SW 1271 (cell line): ENCODE measurements at places on chromosomes 16 and 17.

GRCh38 chr17:72931163-72931562, 161.3 kb downstream of the SLC39A11 start:
- no peak for DNase-seq

DNA sequence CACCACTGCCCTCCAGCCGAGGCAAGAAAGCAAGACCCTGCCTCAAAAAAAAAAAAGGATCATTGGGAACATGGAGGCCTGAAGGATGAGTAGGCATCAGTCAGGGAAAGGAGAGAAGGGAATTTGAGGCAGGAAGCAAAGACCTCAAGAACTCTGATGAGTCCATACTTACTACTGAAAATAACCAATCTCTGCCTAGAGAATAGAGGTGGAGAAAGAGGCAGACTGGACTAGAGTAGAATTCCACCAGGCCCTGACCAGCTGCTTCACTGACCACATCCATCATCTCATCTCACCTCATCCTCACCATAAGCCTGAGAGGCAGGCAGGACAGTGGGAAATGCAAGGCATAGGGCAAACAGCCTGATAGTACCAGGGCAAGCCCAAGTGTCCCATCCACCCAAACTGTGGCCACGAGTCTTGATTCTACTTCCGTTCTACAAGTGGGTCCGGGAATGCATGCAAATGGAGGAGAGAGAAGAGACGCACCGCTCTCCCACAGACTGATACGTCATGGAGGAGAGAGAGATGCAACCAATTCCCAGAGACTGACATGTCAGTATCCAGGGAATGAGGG, 17.1 kb downstream of the ANKRD11 start:
- DNase-seq, result no peak

DNA sequence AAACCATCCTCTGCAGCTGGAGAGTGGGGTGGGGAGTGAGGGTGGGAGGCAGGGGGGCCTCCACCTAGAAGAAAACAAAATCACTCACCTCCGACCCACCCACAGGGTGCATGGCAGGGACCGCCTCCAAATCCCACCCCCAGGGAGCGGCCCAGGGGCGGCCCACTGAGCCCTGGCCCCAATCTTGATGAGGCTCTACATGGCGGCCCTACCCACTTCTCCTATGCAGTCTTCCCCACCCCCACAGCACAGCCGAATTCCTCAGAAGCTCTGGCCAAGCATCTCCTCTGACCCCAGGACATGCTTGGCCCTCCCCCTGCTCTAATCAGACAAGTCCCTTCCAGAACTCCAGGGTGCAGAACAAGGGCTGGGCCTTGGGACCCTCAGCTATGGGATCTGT, 18.2 kb upstream of the FASN start:
- DNase-seq, result no peak

DNA sequence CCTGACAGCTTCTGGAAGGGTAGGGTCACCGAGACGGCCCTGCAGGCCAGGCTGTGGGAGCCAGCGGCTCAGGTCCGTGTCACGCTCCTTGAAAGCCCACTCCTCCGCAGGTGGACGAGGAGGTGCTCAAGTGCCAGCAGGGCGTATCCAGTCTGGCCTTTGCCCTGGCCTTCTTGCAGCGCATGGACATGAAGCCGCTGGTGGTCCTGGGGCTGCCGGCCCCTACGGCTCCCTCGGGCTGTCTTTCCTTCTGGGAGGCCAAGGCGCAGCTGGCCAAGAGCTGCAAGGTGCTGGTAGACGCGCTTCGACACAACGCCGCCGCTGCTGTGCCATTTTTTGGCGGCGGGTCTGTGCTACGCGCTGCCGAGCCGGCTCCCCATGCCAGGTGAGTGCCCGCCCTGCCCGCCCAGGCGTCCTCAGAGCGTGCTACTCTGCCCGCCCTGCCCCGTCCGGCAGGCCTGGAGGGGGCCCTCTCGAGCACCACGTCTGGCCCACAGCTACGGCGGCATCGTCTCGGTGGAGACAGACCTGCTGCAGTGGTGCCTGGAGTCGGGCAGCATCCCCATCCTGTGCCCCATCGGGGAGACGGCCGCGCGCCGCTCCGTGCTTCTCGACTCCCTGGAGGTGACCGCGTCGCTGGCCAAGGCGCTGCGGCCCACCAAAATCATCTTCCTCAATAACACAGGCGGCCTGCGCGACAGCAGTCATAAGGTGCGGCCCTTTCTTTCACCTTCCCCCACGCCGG, 1.3 kb downstream of the NAGS start:
- no peak for DNase-seq

DNA sequence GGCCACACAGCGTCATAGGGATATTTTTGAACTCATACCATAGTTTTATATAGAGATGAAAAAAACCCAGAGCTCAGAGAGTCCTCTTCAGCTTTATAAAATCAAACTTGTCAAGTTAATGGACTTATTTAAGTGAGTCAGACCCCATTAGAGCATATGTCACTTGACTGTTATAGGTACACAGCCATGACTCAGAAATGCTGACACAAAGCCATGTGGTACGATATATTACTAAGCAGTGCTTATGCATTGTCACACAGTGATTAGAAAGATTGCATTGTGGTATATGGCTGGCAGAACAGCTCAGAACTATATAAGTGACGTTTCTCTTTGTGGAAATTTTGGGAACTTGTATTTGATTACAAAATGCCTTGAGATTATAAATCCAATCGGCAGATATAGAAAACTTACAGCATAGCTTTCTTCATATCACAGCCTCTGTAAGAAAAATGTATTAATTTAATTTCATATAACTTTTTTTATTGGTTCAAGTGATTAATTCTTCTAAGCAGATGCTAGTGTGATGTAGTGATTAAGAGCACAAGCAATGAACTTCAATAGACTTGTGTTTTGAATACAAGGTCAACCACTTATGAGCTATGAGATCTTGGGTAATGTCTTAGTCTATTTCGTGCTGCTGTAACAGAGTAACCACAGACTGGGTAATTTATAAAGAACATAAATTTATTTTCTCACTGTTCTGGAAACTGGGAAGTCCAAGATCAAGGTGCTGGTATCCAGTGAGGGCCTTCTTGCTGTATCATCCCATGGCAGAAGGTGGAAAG, 25.8 kb upstream of the GINS3 start:
- no peak for DNase-seq

- no peak for DNase-seq
Observed at GRCh38 chr17:79007504-79008381, 1.8 kb downstream of the CANT1 start.

GRCh38 chr17:21012736-21013135, 30.1 kb downstream of the USP22 start:
- DNase-seq, result no peak

GRCh38 chr17:27296428-27296979, 2.6 kb downstream of the WSB1 start:
- no peak for DNase-seq

GRCh38 chr17:41959336-41960095, 7.1 kb upstream of the CNP start:
- DNase-seq, result peak; percentile 18

- no peak for DNase-seq
Observed at GRCh38 chr16:63563819-63564505, 1527.7 kb upstream of the CDH8 start.

- no peak for DNase-seq
Observed at GRCh38 chr17:64615028-64615677, 47.0 kb downstream of the SMURF2 start.

GRCh38 chr17:62741290-62741689, 66.8 kb downstream of the MARCHF10 start:
- no peak for DNase-seq

DNA sequence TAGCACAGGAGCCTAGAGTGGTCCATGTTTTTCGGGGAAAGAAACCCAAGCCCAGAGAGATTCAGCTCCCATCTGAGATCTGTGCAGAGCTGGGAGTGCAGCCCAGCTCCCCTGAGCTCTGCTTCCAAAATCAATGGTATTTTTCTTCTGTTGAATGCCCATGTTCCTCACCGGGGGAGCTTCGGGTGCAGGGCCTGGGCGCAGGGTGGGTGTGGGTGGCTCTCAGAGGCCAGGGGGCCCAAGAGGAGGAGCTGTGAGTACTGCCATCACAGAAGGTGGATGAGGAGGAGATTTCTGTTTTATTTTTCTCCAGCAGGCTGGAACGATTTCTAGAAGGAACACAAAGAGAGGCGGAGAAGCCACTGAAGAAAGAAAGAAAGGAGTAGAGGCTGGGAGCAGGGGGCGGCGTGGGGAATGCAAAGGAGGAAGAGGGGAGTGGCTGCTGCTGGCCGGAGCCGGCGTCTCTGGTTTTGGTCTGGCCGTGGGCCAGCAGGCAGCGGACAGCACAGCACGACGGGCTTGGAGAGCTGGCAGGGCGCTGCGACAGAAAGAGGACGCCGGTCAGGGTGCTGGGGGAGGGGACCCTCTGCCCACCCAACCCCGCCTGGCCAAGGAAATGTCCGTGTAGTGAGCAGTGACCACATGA, 76.2 kb upstream of the KSR1 start:
- no peak for DNase-seq

DNA sequence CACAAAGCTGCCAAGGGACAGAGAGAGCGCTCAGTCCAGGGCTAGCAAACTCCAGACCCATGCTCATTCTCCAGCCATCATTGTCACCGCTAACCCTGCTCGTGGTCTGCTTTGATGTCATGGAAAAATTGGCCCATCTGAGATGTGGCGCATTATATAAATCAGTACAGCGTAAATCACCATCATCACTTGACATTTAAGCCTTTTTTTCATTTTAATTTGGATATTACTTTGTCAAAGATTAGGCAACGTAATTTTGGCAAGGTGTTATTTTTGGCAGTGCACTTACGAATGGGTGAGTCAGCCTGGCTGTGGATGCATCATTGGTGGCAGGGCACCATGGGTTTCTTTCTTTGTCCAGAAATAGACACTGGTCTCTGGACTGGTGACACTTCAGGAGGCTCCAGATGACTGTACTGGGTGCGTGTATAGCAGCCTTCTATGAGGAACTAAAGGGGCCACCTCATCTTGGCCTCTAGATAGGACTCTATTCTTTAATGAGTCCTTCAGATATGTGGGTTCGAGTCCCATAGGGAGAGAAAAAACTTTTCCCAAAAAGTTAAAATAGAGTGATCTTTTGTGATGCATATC, 166.3 kb downstream of the MSI2 start:
- DNase-seq, result no peak

DNA sequence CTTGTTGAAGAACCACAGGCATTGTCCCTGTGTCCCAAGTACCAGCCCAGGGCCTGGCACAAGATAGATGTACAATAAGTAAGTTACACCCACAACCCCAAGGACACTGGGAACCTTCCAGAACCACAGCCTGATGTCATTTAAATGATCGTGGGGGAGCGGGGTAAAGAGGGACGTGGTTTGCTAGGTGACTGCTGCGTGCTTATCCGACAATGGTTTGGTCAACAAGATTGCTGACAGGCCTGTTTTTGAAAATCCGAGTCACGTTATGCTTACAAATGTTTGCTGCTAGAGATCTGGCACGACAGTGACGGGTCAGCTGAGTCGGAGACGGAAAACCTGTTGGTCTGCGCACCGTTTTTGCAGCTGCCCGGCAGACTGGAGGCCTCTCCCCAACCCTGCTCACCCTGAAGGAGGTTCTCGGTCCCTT, 22.8 kb downstream of the COTL1 start:
- no peak for DNase-seq

- DNase-seq, result no peak
Observed at GRCh38 chr16:31071861-31072260, 2.2 kb downstream of the ZNF668 start.

DNA sequence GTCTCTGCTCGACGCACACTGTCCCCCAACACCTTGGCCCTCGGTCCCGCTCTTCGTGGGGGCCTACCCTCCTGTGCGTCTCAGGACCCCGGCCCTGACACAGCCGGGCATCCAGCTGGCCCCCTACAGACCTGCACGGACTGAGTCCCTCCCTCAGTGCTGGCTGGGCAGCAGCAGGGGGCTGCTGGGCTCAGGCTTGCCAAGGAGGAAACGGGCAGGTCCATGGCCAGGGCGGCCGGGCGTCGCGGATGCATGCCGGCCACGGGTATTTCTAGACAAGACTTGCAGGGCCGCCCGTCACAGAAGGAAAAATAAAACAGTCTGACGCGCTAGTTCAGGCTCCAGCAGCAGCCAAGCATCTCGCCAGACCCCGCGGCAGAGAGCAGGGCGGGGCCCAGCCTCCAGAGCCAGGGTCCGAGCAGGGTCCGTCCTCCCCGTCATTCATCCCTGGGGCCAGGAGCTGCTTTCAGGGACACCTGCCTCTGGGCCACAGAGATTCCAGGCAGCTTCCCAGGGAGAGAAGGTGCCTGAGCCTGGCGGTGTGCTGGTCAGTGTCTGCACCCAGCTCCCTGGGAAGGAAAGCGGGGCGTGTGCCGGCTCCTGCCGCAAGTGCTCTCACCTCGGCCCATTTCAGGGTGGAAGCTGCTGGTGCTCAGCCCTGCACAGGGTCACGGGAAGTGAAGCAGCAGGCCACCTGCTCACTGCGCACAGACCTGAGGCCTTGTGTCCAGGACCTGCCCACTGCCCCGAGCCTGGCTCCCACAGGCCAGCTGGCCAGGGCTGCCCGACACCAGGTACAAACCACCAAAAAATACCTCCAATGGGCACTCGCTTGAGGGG, 7.2 kb upstream of the PVALEF start:
- no peak for DNase-seq

DNA sequence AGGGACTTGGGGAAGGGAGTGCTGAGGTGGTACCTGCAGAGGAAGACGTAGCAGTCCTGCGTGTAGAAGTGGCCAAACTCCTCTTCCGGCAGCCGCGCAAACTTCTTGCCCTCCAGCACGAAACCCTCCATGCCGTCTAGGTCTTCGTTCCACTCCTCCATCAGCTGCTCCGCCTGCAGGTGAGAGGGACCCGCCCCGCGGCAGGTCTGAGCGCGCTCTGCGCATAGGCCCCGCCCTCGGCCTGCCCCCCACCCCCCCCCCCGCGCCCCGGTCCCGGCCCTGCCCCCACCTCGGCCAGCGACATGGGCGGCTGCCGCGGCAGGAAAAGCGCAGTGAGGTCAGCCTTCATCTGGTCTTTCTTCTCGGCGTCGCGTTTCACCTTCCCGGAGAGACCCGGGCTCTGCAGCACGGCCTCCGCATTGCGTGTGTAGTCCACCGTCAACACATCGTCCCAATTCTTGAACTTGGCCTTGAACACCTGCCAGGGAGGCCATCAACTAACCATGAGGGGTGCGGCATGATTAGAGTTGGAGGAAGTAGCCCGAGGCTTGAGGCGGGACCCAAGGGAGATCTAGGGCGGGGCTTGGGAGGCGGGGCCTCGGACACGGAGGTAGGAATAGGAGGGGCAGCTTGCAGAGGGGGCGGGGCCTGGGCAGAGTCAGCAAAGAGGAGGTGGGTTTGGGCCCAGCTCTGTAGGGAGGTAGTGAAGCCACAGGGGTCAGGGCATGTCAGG, 11.5 kb downstream of the FLII start:
- no peak for DNase-seq

- no peak for DNase-seq
Observed at GRCh38 chr17:72121164-72122009, 567 bp downstream of the SOX9 start.
